Activated effector memory CD4-positive, alpha-beta T cell treated with anti-CD3 and anti-CD28 coated beads, Interleukin-2, amount 50 U/mL, for 16 hours (primary cell): ENCODE measurements at places on chromosomes 12 and 14.

GRCh38 chr14:70696026-70696425 lies 54.3 kb downstream of the TTC9 start:
- DNase-seq, result no peak

DNA sequence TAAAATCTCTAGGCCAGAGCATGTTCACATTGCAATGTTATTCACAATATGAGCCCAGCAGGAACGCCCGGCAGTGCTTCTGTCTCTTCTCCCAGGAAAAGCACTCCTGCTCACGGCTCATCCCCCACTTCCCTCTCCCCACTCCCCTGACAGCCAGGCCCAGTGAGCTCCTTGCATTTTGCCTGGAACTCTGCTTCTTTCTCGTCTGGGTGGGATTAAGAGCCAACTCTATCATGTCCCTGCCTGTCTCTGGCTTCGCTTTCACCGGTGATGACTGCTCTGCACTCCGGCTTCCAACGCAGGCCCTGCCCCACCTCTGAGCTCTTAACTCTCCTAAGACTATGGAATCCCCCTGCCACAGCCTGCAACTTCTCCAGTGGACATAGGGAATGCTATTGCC lies 2.5 kb downstream of the PLEK2 start:
- DNase-seq, result peak; percentile 22

DNA sequence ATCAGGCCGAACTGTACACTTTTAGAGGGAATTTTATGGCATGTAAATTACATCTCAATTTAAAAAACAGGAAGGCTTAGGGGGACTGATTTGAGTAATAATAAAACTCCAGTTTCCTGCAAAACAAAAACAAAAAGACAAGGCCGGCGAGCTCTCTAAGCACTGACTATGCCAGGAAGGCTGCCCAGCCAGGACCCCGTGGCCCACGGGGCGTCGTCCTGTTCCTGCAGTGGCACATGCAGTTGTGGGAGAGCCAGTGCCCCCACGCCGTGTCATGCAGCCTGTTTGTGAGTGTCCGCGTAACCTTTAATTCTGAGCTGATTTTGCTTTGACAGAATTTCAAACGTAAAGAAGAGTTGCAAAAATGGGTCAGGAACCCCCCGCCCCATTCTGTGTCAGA lies 10.5 kb downstream of the XRCC3 start:
- DNase-seq, result no peak

GRCh38 chr12:13790317-13790716 lies 191.1 kb downstream of the GRIN2B start:
- no peak for DNase-seq

DNA sequence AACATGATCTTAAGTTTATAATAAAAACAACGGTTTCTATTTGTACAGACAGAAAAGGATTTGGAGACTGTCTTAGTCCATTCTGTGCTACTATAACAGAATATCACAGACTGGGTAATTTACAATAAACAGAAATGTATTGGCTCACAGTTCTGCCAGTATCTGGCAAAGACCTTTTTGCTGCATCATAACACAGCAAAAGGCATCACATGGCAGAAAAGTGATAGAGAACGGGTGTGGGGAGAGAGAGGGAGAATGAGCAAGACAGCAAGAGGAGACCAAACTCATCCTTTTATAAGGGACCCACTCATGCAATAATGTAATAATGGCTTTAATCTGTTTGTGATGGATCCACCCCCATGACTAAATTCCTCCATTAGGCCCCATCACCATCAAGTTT lies 17.0 kb upstream of the NUDT4 start:
- no peak for DNase-seq

GRCh38 chr12:132288516-132289215 lies 40.7 kb downstream of the GALNT9 start:
- DNase-seq, result no peak

DNA sequence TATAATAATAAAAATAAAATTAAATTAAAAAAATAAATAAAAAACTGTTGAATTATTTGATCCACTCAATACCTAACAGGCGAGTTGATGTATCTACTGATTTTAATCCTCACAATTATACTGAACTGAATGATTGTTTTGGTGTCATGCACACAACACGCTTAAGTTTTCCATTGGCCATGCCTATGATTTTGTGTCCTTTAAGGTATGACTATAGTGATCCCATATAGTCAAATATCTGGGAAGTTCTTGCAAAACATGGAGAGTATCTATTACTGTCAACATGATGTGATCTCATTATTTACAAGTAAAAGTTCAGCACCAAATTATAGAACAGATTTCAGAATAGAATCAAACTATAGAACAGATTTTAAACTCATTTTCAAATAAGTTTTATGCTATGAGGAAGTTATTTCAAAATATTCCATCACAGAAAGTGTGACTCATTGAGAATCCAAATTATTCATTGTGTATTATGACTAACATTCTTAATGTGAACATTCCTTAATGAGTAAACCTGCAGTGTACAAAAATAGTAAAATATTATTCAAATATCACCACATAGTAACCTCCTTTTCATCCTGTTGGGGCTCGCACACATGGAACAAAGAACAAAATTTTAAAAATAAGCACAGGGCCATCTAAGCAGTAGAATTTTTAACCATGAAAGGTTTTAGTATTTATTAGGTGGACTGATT lies 190.4 kb downstream of the SLC25A21 start:
- DNase-seq, result no peak

- DNase-seq, result no peak
These were observed 2.3 kb downstream of the TAS2R46 start for GRCh38 chr12:11059784-11060183.

DNA sequence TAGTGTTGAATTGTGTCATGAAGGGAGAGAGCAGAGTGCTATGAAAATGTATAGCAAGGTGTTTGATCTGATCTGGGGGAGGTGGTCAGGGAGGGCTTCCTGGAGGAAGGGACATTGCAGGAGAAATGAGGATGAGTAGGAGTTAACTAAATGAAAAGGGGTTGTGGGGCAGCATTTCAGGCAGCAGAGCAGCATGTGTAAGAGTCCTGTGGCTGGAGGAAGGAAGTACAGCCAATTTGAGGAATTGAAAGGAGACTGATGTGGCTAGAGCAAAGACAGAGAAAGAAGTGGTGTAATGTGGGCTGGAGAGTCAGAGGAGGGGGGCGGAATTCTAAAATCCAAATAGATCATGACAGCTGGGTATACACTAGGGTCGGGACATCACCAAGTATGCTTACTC lies 20.5 kb downstream of the NPC2 start:
- no peak for DNase-seq

DNA sequence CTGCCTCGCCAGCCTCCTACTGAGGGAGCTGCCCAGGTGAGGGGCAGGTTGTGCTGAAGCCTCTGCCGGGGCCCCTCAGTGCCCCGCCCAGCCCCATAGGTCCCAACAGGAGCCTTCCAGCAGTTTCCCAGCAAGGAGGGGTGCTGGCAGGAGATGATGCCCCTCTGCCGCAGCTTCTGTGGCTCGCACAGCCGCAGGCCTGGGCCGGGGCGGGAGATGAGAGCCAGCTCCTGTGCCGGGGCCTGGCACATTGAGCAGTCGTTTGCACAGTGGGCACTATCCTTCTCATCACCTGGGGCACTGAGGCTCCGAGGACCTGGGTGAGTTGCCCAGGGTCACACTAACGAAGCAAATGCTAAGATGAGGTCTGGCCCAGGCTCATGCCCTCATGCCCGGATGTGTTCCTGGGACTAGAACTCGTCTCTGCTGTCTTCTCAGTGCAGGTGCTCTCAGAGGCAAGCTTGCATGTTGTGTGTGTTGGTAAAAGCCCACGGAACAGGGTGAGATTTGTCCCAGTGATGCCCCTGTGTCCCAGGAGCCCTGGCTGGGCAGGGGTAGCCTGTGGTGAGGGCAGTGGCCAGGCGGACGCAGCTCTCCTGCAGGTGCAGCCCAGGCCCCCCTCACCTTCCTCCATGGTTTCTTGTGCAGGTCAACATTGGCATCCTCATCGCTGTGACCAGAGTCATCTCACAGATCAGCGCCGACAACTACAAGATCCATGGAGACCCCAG lies 177.5 kb downstream of the ADGRD1 start:
- DNase-seq, result no peak

GRCh38 chr12:132527883-132528264 lies 37.9 kb downstream of the FBRSL1 start:
- DNase-seq, result no peak

DNA sequence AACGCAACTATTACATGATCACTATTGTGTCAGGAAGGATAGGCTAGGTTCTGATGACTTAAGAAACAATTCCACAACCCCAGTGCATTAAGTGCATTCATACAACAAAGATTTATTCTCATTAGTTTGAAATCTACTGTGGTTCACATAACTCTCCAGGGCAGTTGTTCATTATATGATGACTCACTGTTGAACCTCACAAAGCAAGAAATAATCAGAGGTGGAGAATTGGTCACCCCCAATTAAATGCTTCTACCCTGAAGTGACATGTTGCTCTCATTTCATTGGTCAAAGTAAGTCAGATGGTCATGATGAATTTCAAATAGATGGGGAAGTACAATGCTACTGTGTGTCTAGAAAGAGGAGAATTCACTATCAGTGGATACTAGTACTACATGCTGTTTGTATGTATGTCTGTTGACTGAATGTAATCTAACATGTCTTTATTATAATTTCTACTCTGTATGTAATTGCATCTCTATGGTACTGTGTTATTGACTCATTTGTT lies 6.1 kb upstream of the HELB start:
- DNase-seq, result no peak

- DNase-seq, result no peak
These were observed 3.2 kb upstream of the DUSP6 start for GRCh38 chr12:89355243-89356068.

DNA sequence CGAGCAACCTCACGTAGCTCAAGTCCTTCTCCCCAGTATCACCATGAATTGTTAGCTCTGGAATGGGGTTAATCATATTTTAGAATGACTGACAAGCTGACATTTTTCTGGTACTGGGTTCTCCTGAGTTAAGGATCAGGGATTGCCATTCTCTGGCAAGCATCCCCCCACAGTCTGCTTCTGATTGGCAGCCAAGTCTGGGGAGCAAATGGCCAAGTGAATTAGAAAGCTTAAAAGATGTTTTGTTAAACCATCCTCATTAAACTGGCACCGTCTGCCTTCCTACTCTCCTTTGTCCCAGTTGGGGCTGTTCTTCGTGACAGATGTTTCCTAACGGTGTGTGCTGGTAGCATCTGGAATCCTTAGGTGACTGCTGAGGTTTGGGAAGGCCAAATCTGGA lies 17.2 kb upstream of the CISTR start:
- no peak for DNase-seq

GRCh38 chr12:86233126-86233525 lies 23.1 kb downstream of the MGAT4C start:
- DNase-seq, result no peak

GRCh38 chr12:45170456-45171042 lies 45.3 kb upstream of the ANO6 start:
- DNase-seq, result peak; percentile 91

- DNase-seq, result no peak
These were observed 72.6 kb downstream of the TBX3 start for GRCh38 chr12:114611145-114612018.

- no peak for DNase-seq
These were observed 29.4 kb downstream of the ANO4 start for GRCh38 chr12:100823963-100824362.

DNA sequence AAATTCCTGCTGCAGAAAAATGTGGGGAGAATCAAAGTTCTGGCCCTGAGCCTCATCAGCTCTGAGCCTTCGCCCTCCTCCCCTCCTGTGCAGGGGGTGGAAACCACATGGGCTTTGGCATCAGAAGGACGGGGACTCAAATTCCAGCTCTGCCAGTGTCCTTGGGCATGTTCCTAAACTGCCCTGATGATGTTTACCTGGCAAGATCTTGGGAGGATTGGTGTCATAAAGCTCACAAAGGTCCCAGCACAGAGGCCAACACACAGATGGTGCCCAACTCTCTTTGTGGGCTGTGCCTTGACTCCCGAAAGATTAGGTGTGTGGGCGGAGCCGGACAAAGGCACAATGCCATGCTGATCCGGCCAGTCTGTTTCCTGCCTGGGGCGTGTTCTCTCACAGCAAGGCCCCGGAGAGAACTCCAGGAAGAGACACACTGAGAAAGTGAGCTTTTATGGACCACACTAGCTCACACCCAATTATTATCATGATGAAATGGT lies 20.5 kb upstream of the CLMN start:
- DNase-seq, result no peak

DNA sequence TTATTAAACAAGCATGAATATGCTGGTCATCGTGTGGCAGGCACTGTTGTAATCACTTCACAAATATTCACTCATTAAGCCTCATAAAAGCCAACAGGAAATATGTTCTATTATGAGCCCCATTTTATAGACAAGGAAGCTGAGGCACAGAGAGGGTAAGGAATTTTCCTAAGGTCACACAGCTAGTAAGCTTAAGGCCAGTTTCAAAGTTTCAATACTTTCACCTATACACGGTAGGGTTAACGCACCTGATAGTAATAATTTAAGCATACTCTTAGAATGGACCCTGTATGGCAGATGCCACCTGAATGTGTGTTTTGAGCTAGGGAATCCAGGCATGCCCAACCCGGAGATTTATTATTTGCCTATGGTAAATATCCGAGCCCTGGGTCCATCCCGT lies 39.8 kb downstream of the EGLN3 start:
- no peak for DNase-seq

GRCh38 chr12:29611906-29612305 lies 114.4 kb upstream of the OVCH1 start:
- no peak for DNase-seq

- no peak for DNase-seq
These were observed 949.7 kb downstream of the TRHDE start for GRCh38 chr12:73221836-73222235.

- DNase-seq, result no peak
These were observed 44.8 kb downstream of the GCH1 start for GRCh38 chr14:54857830-54858269.

GRCh38 chr12:31846405-31846804 lies 112.8 kb upstream of the RESF1 start:
- no peak for DNase-seq

GRCh38 chr12:99253068-99253467 lies 394.5 kb upstream of the GARIN6 start:
- no peak for DNase-seq

- no peak for DNase-seq
These were observed 7.4 kb upstream of the TMEM132C start for GRCh38 chr12:128259556-128260070.
